ENCODE measurements at places on chromosomes 7 and 10. TPM values are rescaled to one million over a fixed set of nuclear protein-coding genes. Genes with fewer than 3 reads are reported as not detected.

TAX1BP1 gene
- 66.8 TPM for total RNA-seq

FXYD4 gene
- not detected for total RNA-seq

DNA sequence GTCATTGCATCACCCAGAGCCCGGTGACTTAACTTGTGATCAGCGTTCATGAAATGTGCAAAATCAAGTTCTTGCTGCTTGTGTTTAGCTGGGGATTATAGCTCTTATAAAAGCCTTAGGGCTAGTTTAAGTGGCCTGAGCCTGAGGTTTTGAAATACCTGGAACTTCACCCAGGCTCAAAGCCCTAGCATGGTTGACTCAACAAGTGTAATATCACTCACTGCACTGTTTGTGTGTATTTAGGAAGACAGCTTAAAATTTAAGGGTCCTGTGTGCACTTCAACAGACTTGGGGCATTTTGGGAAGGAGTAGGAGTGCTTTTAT is 489.5 kb downstream of the GATA3 start:
- peak; percentile 54 for DNase-seq

GRCh38 chr7:101869901-101870290 is 52.5 kb downstream of the CUX1 start:
- no peak for DNase-seq

Measured in foreskin keratinocyte (primary cell).